ENCODE measurements at places on chromosomes 2 and 18.
A peak's percentile ranks its signal among the peaks of the same experiment; 100 is the strongest.

DNA sequence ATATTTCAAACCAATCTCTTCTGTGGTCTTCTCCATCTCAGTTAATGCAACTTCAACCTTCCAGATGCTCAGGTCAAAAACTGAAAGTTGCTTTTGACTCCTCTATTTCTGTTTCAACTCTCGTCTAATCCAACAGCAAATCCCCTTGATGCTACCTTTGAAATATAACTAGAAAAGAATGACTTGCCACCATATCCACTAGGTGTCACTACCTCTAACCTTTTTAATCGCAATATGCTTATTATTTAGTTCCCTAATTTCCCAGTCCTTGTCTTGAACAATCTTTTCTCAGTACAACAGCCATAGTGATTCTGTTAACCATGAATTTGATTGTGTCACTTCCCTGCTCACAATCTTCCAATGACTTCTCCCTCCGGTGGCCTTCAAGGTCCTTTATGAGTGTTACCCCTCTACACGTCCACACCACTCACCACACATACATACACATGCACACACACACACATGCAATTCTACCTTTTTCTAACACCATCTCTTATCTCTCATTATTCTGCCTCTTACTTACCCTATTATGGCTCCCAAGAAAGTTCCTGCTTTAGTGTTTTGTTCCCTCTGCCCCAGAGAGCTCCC, 245.5 kb upstream of the KCNJ3 start:
- DNase-seq: peak; percentile 52

DNA sequence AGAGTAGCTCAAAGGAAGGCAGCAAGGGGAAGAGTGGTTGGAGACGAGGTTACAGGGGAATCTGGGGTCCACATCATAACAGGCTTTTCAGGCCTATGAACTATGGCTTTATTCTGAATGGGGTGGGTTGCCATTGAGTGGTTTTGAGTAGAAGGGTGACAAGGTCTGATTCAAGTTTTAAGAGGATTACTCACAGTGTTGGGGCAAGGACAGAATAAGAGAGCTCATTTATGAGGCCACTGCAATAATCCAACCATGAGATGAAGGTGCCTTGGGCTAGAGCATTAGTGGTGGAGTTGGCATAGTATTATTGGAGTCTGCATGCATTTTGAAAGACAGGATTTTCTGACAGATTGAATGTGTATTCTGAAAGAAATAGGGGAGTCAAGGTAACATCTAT, 315.9 kb downstream of the RNF144A start:
- DNase-seq: no peak

GRCh38 chr2:153990771-153991170, 119.0 kb downstream of the GALNT13 start:
- DNase-seq: no peak

GRCh38 chr2:54725343-54726099, 2.1 kb downstream of the EML6 start:
- no peak for DNase-seq

GRCh38 chr18:22260208-22260820, 90.9 kb downstream of the GATA6 start:
- no peak for DNase-seq

DNA sequence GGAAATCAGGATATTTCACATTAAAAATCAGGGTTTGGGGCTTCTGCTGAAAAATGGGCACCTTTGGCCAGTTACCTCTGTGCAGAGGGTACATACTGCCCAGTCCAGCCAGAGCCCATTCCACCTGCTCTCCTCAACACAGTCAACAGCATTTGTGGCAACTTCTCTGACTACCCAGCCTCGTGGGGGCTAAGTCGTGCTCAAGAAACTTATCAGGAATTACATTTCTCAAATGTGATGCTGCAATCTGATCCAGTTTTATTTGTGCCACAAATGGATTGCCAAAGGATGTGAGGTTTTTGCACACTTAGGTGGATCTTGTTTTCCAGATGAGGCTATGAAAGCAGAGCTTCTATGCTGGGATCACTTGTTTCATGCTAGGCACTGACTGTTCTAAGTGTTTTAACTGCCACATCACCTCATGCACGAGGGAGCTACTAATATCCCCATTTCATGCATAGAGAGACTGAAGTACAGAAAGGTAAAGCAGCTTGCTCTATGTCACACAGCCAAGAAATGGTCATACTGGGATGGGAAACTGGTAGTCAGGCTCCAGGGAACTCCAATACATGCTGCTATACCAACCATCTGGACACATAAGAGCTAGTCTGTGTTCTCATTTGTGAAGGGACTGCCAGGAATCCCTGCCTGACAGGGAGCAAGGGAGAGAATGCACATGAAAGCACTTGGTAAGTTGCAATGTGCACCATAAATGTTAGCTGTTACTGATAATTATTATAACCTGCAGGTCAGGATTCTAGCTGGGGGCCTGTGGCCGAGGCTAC, 89.0 kb upstream of the HK2 start:
- DNase-seq: peak; percentile 3

- no peak for DNase-seq
Measured at GRCh38 chr18:51724790-51725721, 527.6 kb upstream of the MEX3C start.

- DNase-seq: no peak
Measured at GRCh38 chr2:23565814-23566213, 180.8 kb downstream of the KLHL29 start.

GRCh38 chr2:208135794-208136715, 6.4 kb upstream of the CRYGC start:
- no peak for DNase-seq

DNA sequence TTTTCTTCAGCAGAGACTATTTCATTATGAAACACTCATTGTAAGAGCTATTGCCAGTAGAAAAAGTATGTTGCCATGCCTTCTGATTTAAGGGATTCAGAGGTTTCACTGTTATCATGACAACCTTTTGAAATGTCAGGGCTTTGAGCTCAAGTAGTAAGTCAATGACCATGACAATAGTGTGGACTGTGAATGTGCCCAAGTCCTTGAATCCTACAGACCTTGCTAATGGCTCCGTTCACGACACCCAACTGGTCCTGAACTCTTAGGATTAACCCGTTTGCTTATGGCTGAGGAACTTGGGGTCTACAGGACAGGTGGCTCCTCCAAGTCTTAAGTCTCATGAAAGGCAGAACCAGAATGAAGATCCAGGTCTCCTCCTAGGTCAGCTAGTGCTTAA, 17.6 kb upstream of the KIDINS220 start:
- no peak for DNase-seq

GRCh38 chr2:47771211-47771610, 11.7 kb upstream of the MSH6 start:
- DNase-seq: peak; percentile 43

DNA sequence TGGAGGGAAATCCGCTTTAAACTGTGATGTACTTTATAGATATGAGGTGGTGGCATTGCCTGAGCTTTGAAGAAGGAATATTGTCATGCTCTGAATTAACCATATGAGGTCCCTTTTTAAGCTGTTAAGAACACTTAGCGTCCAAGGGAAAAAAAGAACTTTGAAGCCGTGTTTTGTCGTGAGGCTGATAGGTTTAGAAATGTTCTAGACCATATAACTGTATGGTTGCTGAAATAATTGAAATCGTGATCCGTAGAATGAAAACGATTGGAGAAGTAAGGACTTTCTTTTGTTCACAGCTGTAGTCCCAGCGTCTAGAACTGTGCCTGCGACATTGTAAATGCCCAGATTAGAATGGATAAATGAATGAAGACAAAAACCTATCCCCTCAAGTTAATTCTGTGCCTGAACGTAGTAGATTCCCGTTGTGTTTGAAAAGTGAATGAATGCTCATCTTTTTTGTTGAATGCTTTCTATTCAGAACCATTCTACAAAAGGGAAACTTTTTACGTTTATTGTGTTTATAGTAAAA, 1.5 kb downstream of the SMCHD1 start:
- DNase-seq: no peak

- no peak for DNase-seq
Measured at GRCh38 chr18:62186499-62186773, 420 bp downstream of the PIGN start.

DNA sequence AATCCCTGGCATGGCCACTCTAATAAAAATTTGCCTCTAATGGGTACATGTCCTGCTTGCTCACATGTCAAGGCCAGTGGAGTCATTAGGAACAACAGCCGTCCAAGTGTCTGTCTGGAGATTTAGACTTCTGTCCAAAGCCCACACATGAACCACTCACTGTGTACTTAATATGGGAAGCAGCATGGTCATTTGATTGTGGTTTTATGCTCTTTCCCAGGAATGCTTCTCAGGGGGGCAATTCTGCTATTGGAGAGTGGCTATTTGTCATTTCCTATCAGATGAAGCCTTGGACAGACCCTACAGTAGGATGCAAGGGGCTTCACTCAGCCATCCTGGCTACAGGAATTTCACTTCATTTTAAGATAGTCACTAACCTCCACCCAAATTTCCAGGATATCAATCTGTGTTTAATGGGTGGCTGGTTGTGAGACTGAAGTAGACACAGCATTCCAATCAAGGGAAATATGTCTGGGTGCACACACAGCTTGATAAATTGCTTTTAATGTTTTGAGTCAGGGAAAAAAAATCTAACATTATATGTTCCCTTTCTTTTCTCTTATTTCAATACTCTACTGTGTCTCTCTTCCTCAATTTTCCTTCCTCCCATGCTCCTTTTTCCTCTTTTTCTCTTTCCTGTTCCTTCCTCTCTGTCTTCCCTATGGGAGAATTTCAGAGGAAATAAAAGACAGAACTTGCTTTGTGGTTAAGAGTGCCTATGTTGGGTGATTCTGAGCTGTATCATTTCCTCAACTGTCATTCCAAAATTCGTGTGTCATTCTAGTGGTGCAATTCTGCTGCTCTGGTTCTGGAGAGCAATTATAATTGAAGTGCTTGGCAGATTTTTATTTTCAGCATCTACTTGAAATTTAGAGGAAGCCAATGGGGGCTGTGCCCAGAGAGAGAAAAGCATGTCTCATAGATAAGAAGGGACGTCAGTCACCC, 320.1 kb downstream of the OSR1 start:
- DNase-seq: no peak

GRCh38 chr2:191637182-191638078, 40.5 kb upstream of the NABP1 start:
- DNase-seq: no peak
